Fibroblast of villous mesenchyme (primary cell): ENCODE measurements at places on chromosomes 1 and 21.

GRCh38 chr21:32916522-32917099 is 109.1 kb upstream of the OLIG2 start:
- DNase-seq: no peak

DNA sequence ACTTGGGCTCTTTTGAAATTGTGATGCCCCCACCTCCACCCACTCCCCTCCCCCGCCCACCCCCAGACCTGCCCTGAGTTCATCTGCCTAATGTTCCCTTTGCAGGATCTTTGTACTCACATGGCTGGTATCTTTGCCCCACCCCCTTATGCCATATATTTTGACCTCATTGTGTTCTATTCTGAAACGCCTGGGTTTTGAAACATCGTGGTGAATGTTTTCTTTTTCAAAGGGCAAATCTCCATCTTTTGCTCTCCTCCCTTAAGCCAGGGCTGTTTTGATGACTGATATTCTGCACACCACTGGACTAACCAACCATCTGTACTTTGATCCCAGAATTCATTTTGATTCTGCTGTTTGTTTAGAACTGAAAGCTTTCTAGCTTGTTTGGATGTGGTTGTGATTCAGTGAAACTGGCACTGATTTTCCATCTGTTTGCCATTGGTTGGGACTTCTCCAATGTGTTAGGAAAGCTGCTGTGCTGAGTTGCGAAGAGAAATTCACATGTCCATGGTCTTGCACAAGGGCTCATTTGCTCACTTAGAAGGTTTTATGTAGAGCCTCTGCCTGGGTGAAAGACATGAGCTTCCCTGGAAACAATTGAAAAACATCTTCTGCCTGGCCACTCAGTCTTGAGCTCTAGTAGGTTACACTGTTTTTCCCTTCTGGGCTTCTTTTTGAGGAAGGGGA is 16.5 kb downstream of the SMAP2 start:
- peak; percentile 93 for DNase-seq

GRCh38 chr1:110540891-110541685 is 22.1 kb upstream of the KCNA10 start:
- no peak for DNase-seq

- no peak for DNase-seq
These were observed at the start of gene SLC44A5 for GRCh38 chr1:75611014-75611413. SLC44A5 (minus strand) TSS chr1:75611114; CDS start chr1:75541447, 69,667 bp downstream.

DNA sequence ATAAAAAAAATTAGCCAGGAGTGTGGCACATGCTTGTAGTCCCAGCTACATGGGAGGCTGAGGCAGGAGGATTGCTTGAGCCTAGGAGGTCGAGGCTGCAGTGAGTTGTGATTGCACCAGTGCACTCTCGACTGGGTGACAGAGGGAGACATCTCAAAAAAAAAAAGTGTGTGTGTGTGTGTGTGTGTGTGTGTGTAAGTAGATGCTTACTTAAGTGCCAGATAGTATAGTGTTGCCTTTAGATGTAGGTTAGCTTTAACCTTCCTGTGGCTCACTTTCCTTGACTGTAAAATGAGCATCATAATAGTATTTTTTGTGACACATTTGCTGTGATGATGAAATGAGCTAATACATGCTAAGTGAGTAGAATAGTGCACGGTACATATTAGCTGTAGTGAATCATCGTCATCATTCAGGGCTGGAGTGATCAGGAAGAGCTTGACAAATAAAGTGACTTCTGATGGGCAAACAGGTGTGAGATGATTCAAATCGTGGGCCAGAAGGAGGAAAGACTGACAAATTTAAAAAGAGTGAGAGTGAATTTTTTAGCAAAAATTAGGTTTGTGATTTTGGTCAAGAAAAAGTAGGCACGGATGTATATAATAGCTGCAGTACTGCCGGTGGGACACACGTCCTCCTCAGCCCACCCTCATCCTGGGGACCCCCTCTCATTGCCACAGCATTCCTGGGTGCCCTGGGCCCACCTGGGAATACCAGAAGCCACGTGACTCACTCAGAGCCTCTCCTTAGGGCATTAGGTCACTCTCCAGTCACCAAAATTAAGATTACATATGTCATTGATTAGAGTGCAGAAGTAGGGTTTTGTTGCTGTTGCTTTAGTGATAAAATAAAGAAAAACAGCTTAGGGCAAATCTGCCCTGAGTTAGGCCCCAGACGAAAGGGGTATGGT is 33.9 kb downstream of the EIF2D start:
- DNase-seq: no peak

DNA sequence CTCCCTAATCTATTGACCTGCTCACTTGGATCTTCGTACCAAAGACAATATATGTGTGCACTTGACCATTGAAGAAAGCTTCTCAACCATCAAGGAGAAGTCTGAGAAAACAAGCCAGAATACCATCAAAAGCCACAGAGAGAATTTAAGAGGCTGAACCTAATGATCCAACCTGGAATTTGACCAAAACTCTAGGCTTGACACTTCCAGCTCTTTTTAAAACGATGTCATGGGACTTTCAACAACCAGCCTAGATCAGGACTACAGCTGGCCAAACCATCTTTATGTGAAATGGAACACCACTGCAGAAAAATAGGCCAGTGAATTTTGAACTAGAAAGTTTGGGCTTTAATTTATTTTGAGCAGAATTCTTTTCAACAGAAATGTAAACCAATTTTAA is 444.4 kb downstream of the LTN1 start:
- no peak for DNase-seq

DNA sequence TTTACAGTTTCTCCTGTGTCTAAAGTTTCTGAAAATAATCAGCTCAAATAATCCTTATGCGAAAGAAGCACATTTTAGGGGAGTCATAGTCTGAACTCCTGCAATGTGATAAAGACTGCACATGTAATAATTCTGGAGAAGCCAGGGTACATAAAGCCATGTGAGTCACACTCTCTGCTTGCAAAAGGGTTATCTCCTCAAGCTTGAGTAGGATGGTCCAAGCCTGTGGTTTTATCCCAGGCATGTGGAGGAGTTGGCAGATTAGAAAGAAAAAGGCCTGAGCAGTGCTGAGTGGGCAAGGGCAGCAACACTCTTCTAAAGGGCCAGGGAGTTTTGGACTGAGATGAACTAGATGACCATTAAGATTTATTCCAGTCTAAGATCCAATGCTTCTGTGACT is 220.4 kb downstream of the RHOU start:
- DNase-seq: peak; percentile 86

GRCh38 chr1:46084553-46085451 is 47.6 kb downstream of the PIK3R3 start:
- no peak for DNase-seq

DNA sequence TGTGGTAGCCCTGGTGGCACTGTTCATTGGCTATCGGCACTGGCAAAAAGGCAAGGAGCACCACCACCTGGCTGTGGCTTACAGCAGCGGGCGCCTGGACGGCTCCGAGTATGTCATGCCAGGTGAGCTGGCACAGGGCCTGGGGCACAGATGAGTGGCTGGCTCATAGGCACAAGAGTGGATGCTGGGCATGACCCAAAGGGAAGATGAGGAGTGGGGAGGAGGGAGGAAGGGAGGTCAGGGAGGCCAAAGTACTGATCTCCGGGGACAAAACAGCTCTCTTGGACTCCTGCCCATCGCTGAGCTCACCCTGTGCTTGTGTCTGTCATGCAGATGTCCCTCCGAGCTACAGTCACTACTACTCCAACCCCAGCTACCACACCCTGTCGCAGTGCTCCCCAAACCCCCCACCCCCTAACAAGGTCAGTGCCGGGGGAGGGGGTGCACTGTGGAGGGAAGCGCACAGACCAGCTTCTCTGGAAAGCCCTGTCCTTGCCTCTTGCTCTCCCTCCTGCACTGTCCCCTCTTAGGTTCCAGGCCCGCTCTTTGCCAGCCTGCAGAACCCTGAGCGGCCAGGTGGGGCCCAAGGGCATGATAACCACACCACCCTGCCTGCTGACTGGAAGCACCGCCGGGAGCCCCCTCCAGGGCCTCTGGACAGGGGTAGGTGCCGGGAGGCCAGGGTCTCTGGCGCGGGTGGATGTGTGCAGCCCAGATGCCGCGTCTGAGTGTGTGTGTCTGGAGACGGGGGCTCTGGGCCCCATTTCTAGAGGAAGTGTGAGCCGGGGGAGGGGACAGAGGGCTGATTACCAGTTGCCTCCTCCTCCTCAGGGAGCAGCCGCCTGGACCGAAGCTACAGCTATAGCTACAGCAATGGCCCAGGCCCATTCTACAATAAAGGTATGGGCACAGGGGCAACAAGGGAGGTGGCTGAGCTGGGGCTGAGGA is 7.3 kb upstream of the LRRC71 start:
- no peak for DNase-seq

GRCh38 chr1:86423473-86423872 is 498 bp upstream of the CLCA2 start:
- DNase-seq: no peak

DNA sequence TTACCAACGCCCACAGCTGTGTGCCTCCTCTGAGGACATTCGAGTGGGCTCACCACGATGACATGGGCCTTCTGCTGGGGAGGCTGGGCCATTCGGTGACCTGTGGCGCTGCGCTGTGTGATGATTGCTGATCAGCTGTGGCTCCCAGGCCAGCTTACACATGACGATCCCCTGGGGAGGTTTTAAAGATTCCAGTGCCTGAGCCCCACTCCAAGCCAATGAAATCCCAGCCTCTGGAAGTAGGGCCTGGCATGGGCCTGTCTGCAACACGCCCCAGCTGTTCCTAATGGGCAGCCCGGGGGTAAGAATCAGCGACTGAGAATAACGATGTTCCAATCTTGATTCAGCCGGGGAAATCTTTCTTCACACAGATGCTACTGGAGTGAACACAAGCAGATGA is 153.7 kb downstream of the KCNJ6 start:
- DNase-seq: no peak

- no peak for DNase-seq
These were observed 11.3 kb downstream of the MRAP start for GRCh38 chr21:32309906-32310460.
